Activated CD4-positive, alpha-beta T cell treated with anti-CD3 and anti-CD28 coated beads for 24 hours (primary cell): ENCODE measurements at places on chromosomes 1 and 21.

DNA sequence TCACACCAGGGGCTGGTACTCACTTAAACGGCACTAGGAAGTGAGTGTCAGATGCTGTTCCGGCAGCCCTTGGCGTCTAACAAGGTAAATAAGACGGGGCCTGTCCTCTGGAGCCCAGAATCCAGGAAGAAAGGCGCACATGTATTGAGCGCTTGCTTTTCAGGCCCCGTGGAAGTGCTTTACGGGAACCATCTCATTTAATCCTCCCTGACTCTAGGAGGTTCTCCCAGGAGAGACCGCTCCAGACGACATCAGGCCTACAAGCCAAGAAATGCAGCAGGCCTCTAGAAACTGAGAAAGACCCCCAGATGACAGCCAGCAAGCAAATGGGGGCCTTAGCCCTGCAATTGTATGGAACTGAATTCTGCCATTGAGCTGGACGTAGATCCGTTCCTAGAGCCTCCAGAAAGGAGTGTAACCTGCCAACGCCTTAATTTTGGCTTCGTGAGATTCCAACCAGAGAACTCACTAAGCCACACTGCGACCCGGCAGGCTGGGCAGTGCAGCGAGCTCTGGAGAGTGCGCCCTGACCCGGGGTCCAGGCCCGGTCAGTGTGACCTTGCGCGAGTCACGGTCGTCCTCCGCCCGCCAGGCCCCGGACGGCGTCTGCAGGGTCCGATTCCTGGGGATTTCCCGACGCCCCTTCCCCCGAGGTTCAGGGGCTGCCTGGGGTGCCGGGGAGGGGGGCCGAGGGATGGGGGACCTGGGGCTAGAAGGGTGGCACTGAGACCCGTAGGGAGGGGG is 532 bp upstream of the MANEAL start:
- no peak for DNase-seq

DNA sequence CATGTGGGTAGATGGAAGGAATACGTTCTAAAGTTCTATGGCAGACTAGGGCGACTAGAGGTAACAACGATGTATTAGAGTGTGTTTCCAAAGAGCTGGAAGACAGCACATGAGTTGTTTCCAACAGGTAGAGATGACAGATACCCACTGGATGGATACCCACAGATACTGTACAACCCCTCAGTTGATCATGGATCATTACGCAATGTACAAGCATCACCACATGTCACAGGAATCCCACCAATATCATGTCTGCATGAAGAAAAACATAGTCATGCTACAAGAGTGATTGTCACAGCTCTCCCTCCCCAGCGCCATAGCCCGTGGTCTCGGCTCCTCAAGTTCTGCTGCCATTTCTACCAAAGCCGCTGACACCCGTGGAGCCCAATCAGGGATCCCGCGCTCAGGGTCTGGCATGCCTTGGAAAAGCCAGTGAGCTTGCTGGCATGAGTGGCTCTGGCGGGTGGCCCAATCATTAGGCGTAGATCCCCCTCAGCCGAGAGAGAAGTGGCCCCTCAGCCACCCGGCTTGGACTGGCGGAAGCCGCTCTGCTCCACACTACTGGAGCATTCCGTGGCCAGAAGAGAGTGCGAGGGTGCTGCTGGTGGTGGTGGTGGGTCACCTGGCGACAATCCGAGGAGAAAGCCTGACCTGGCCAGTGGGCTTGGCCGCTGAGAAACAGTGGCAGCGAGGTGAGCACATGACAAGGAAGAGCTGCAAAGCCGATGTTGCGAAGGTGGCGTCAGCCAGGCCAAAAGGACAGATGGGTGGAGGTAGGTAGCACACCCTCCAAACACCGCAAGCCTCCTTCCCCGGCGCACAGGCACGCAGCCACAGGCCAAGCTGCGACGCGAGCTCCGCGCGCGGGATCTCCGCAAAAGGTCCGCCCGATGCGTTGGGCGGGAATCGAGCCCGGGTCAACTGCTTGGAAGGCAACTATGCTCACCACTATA is 65.7 kb upstream of the FCGR2A start:
- DNase-seq: no peak

DNA sequence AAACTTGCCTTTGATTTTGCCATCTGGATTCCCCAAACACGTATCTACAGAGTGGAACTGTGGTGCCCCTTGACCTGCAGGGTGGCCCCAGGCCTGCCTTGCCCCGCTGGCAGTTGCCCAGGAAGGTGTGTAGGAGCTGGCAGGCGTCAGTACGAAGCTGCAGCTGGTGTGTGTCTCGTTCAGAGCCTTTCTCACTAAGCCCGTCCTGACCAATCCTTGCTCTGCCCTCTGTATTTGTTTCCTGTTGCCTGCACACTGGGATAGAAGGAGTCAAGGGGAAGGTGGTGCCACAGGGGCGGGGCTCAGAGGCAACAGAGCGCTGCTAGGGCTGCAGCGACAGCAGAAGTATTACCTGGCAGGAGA is 5.2 kb upstream of the VSIG8 start:
- no peak for DNase-seq

DNA sequence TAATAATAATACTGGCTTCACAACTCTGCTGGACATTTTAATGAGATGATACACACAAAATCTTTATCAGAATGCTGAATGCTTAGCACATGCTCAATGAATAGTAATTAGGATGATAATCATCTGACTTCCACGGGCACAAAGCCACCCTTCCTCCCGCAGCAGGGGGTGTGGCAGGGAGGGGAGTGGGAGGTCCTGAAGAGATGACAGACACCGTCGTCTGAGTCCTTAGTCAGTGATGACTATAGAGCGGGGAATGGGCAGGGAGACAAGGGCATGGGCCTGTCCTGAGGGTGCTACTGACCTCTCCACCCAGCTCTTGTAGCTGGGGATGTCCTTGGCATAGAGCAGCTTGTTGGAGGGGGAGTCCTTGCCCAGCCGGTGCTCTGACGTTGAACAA is 117.6 kb upstream of the CD34 start:
- DNase-seq: no peak

DNA sequence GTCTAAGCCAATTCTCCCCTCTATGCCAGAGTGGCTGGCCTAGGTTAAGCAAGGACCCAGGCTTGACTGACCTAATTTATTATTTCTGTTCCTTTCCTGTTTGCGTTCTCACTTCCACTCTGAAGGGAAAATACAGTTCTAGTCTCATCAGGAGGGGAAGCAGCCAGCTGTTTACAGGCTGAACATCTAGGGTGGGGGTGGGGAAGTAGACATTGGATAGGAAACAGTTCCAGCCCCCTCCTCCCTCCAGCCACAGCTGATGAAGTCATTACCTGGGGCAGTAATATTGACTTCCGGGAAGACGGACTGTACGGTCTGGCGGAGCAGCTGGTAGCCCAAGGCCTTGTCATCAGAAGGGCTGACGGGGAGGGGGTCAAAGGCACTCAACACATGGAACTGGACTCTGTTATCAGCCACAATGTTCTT is 17.6 kb downstream of the PM20D1 start:
- no peak for DNase-seq

GRCh38 chr1:145707183-145707867 is at the start of gene PDZK1:
TSS of gene PDZK1 (minus strand) at chr1:145707368. CDS start at chr1:145688021, 19,347 bp downstream.
- DNase-seq: no peak

GRCh38 chr21:24123785-24124184 is 1483.5 kb downstream of the MRPL39 start:
- DNase-seq: no peak
